Stimulated activated CD8-positive, alpha-beta memory T cell treated with anti-CD3 and anti-CD28 coated beads, Interleukin-2, amount 100 ng/mL, for 1 hour (primary cell): ENCODE measurements at places on chromosomes 6 and 20.

GRCh38 chr6:51814418-51814817 is 273.0 kb downstream of the PKHD1 start:
- DNase-seq, result no peak

DNA sequence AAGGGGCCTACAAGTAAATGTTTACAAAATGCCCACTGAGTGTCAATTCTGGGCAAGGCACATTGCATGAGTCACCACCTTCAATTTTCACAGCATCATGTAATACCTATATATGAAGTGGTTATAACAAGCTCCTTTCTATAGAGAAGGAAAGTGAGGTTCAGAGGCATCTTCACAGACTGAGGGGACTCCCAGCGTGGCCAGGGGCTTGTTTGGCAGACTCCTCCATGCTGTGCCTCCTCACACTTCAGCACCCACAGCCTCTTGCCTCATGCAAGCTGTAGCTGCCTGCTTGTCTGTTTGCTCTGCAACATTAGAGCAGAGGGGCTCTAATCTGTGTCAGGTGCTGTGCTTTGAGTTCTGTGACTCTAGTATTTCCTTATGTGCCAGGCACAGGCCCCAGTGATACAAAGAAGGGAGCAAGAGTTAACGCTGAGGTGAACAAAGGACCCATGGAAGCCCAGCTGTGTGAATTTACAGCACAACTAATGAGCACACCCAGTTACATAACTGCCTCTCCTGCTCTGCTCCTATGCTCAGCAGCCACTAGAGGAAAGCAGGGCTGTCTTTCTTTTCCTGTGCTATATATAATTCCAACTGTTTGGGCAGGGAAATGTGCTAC is 72.3 kb downstream of the ZHX3 start:
- DNase-seq, result no peak

DNA sequence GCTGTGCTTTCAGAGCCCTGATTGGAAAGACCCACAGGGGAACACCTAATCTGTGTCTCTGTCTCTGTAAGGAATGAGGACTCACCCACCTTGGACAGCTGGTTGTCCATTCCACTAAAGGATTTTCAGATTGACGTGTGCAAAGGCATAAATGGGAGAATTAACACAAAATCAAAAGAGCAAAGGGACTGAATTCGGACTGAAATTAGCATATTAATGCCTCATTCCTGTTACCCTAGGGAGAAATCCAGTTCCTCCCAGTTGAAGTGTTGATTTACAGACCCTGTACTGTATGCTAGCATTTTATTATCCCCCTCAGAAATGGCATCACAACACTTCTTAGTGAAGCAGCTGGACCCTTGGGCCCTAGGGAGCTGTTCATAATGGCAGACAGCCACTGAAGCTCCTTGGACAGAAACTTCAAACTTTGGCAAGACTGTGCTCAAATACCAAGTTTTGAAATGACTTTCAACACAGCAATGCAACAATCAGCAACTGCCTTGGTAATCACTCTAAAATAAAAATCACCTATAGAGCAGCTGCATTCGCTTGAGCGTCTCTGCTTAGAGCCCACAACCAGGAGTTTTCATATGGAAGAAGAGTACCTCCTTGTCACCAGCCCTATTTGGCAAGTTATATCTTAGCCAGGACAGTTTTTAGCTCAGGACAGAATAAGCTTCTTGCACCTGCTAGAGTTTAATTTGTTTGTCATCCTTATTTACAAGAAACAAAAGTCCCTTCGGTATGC is 118.1 kb downstream of the TRDN start:
- DNase-seq, result no peak

DNA sequence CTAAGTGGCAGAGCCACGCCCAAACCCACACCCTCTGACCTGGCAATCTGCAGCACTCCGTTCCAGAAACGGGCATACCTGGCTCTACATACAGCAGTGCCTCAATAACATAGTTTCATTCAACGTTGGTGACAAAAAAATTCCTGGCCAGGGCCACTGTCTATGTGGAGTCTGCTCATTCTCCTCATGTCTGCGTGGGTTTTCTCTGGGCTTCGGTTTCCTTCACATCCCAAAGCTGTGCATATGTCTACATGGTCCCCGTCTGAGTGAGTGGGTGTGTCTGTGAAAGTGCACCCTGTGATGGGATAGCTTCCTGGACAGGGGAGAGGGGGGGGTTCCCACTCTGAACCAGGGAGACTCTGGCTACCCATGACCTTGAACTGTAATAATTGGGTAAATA is 2.1 kb downstream of the KIAA0319 start:
- DNase-seq, result no peak

DNA sequence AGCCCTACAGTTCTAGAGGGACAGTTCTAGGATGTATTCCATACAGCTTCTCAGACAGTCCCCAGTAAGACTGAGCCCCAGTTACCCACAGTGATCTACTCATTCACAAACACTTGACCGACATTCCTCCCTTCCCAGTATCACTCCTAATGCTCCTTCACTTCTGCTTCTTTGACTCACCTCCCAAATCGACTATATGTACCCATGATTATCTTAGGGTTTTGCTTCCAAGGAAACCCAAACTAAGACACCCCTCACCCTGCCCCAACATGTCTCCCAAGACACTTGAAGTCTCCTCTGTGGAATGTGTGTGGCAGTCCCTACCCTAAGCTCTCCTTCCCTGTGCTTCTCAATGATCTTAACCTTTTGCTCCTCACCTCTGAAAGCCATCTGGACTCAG is 23.6 kb upstream of the TGM6 start:
- no peak for DNase-seq

DNA sequence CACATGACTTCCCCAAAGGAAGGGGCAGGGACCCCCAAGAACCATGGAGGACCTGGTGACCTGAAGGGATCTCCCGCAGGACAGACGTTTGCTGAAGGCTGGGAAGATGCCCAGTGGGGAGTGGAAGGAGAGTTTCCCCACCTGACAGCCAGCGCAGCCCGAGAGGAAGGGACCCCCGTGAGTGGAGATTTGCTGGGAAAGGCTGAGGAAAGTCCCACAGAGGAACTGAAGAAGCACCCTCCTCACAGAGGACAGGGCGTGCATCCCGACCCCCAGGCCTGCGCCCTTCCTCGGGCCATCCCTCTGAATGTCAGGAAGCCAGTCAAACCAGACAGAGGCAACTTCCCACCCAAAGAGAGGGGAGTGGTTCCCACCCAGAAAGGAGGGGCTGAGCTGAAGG is 29.6 kb upstream of the AAR2 start:
- DNase-seq, result no peak
